Upper lobe of left lung (tissue), 6 donors: ENCODE measurements at places on chromosomes 6 and 20. TPM values are rescaled to one million over a fixed set of nuclear protein-coding genes. Genes with fewer than 3 reads are reported as not detected.

The RAET1E gene
- 0.30 TPM for total RNA-seq

DNA sequence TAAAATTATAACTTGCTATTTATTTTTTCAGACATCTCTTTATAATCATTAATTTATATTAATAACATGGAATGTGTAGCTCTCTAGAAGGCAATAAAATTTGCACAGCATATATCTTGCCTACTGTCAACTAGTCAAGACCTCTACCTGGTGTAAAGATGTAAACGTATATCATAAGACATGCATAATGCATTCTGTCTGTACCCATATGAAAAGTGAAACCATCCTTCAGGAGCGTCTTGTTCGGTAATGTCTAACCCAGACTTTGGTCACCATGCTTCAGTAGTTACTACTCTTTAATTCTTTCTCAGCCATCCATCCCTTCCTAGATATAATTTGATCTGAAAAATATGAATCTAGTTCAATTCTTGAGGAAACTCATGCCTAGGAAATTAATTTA lies 21.0 kb downstream of the CEP43 start:
- no peak for DNase-seq
- H3K4me3 ChIP-seq: no peak overlapping the region
- H3K4me1 ChIP-seq: no peaks in the 10 kb centered on the region
- H3K36me3 ChIP-seq: peaks cover 4% of the 10 kb centered on the region

The SIRPB2 gene
- total RNA-seq: 27.1 TPM

DNA sequence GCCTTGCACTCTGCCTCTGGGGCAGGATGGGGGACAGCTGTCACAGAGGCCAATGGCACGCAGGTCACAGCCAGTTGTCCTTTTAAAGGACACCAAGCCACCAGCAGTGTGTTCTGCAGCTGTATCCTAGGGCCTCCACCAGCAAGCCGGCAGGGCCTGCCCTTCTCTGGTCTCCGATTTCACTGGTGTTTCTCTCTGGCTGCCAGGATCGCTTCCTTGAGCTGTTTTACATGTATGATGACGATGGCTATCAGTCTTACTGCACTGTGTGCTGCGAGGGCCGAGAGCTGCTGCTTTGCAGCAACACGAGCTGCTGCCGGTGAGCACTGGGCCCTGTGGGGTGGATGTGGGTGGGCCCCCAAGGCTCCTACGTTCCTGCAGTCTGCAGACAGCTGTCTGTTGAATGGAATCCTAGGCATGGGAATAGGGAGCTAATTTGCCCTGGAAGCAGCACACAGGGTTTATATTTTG lies 22.7 kb upstream of the MAPRE1 start:
- DNase-seq: peak; percentile 49
- H3K36me3 ChIP-seq: peaks cover 19% of the 10 kb centered on the region
- H3K4me3 ChIP-seq: no peak overlapping the region
- H3K27me3 ChIP-seq: no peaks in the 10 kb centered on the region
- H3K27ac ChIP-seq: no peak overlapping the region
- no peaks in the 10 kb centered on the region for H3K4me1 ChIP-seq

The KCNS1 gene
- total RNA-seq: 3.1 TPM

The BCL2L1 gene
- 131 TPM for total RNA-seq

DNA sequence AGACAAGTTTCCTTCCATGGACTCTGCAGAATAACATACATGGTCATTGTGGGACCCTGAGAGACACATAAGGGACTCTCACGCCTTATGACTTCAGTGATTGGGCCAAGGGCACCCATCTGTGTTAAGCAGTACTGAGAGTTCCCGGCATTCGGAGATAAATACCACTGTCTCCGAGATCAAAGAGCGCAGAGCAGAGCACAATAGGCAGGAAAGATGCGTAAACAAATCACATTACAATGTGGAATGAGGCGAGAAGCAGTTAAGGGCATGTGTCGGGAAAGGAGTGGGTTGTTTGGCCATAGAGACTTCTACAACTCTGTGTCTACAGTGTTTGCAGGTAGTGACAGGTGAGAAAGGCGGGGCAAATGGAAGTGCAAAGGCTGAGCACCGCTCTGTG lies 57.6 kb downstream of the NRSN1 start:
- H3K27ac ChIP-seq: no peak overlapping the region
- no peaks in the 10 kb centered on the region for H3K27me3 ChIP-seq
- no peak for DNase-seq
- H3K4me3 ChIP-seq: no peak overlapping the region
- no peaks in the 10 kb centered on the region for H3K36me3 ChIP-seq

DNA sequence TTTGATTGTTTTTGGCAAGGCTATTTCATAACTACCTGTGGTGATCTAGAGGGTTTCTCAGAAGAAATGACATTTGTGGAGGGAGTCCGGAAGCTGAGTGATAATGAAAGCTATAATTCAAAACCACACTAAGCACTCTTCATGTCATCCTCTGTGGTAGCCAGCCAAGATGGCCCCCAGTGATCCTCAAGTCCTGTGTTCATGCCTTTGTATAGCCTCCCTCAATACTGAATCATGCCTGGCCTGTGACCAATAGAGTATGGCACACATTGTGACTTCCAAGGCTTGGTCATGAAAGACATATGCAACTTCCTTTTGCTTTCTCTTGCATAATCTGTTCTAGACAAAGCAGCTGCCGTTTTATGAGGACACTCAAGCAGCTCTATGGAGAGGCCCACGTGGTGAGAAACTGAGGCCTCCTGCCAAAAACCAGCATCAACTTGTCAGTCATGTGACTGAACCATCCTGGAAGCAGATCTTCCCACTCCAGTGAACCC lies 12.8 kb upstream of the DNAAF9 start:
- H3K36me3 ChIP-seq: no peaks in the 10 kb centered on the region
- no peak for DNase-seq
- H3K27me3 ChIP-seq: no peaks in the 10 kb centered on the region
- peak overlapping the region; percentile 17 for H3K27ac ChIP-seq

The TRAM2 gene
- total RNA-seq: 17.2 TPM

DNA sequence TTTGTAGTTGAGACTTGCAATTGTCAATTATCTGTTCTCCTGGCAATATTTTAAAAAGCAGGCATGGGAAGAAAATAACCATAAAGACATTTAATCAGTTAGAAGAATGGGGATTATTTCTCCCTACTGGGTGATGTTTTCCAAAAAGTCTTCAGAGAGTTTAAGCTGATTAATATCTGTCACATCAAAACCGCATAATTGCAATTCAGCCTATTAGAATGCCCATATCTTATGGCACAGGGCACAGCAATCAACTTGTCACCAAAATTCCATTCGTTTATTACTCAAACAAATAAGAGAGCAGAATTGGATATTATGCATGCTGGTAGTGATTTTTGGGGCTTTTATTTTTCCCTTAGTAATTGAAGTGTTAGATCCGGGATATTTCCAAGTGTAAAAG lies 218.7 kb downstream of the RNF144B start:
- H3K27ac ChIP-seq: no peak overlapping the region
- DNase-seq: no peak
- H3K4me1 ChIP-seq: no peaks in the 10 kb centered on the region
- H3K27me3 ChIP-seq: no peaks in the 10 kb centered on the region

DNA sequence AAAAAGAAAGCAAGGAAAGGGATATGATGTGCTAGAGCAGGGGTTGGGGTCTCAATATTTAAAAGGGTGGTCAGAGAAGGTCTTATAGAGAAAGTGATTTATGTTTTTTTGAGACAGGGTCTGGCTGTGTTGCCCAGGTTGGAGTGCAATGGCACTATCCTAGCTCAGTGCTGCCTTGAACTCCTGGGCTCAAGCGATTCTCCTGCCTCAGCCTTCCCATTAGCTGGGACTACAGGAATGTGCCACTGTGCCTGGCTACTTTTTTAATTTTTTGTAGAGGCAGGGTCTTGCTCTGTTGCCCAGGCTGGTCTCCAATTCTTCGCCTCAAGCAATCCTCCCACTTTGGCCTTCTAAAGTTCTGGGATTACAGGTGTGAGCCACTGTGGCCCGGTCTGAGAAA lies 433.3 kb downstream of the CDC5L start:
- no peaks in the 10 kb centered on the region for H3K4me1 ChIP-seq
- H3K27me3 ChIP-seq: no peaks in the 10 kb centered on the region
- no peak overlapping the region for H3K4me3 ChIP-seq
- H3K27ac ChIP-seq: no peak overlapping the region

The CLIC5 gene
- total RNA-seq: 162 TPM

DNA sequence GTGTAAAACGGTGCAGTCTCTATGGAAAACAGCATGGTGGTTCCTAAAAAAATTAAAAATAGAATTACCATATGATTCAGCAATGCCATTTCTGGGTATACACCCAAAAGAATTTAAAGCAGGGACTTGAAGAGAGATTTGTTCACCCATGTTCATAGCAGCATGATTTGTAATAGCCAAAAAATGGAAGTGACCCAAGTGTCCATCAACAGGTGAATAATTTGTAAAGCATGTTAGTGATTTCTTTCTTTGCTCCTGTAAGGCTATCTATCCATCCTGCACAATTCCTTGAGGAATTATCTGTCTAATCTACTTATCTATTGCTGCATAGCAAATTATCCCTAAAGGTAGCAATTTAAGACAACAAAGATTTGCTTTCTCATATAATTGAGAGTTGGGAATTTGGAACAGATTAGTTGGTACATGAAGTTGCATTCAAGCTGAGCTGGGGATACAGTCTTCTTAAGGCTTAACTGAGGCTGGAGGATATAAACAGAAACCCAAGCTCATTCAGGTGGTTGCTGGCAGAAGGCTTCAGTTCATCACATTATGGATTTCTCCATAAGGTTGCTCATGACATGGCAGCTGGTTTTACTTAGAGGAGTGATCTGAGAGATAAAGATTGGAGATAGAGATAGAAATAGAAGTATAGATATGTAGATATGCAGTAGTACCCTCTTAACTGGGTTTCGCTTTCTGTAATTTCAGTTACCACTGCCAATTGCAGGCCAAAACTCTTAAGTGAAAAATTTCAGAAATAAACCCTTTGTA lies 62.0 kb downstream of the IL22RA2 start:
- no peaks in the 10 kb centered on the region for H3K27me3 ChIP-seq
- DNase-seq: no peak
- H3K4me3 ChIP-seq: no peak overlapping the region
- H3K27ac ChIP-seq: no peak overlapping the region

GRCh38 chr6:12208190-12208589 lies 82.0 kb upstream of the EDN1 start:
- H3K4me3 ChIP-seq: no peak overlapping the region
- DNase-seq: peak; percentile 68
- H3K27ac ChIP-seq: peak overlapping the region; percentile 69

DNA sequence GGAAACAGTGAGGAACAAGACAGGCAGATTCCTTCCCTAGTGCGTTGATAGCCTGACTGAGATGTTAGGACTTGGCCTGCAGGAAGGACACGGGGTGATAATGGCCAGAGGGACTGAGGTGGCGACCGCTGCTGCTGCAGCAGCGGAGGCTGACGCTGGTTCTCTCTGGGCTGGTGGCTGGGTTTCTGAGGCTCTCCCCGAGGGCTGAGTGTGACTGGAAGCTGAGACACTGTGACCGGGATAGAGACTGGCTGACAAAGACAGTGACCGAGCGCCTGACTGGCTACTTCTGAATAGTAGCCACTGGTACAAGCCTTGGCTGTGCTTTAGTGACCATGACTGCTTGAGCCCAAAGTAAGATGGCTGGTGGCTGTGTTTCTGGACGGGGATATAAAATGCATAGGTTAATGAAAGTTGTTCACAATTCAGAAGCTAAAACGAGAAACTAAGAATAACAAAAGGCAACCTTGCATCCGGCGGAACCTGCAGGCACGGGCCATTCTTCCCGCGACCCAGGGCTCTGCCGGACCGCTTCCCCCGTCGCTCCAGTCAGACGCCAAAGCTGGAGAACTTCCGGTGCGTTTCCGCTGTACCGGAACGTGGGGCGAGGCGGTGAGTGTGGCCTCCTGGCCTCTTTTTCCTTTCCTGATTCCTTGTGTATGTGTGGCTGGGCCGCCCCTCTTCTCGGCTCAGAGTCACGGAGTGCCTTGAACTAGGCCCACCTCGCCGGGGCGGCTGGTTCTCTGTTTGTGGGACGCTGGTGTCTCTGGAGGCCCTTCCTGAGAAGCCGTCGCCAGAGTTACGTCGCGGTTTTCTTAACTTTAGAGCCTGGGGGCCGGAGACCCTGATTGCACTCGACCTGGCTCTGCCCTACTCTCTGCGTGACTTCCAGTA lies at the start of gene AAR2:
Gene AAR2 (plus strand): TSS at position 587 of the 894 bp plus-strand sequence. CDS start 3,391 bp downstream, outside the sequence.
- peaks cover 34% of the 10 kb centered on the region for H3K4me1 ChIP-seq
- H3K27ac ChIP-seq: peak within 1 kb of the TSS; percentile 82
- peaks cover 15% of the 10 kb centered on the region for H3K36me3 ChIP-seq
- peak; percentile 79 for DNase-seq
- H3K27me3 ChIP-seq: no peaks in the 10 kb centered on the region

DNA sequence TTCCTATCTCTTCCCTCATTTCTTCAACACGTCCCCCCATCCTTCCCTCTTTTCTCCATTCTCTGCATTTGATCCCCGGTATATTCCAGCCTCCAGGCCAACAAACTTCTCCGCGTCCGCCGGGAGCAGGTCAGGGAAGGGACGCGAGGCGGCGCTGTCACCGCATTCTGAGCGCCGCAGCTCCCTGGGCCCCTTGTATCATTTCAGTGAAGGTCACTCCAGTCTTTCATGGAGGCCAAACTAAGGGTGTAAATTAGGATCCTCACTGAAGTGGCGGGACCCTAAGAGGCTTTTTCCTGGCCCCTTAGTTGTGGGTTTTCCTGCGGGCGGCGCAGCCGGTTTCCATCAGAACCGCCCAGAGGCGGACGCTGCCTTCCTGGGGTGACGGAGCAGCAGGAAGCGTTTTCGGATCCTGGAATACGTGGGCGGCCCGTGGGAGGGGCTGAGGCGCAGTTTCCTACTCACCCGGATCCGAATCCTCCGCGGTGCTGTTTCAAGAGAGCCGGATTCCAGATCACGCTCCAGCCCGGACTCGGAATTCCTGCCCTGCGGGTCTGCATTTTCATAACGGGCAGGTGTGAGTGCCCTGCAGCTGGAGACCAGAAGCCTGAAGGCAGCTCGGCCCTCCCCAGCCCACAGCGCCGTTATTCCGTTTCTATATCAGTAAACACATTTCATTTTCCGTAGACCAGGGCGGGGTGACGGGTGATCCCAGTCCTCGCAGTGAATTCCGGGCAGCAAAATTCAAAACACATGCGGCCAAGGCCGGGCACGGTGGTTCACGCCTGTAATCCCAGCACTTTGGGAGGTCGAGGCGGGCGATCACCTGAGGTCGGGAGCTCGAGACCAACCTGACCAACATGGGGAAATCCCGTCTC lies 3.6 kb upstream of the MICA start:
- no peaks in the 10 kb centered on the region for H3K36me3 ChIP-seq
- peak overlapping the region; percentile 87 for H3K4me3 ChIP-seq
- peak; percentile 94 for DNase-seq
- H3K27ac ChIP-seq: peak overlapping the region; percentile 100
- H3K4me1 ChIP-seq: peaks cover 39% of the 10 kb centered on the region

DNA sequence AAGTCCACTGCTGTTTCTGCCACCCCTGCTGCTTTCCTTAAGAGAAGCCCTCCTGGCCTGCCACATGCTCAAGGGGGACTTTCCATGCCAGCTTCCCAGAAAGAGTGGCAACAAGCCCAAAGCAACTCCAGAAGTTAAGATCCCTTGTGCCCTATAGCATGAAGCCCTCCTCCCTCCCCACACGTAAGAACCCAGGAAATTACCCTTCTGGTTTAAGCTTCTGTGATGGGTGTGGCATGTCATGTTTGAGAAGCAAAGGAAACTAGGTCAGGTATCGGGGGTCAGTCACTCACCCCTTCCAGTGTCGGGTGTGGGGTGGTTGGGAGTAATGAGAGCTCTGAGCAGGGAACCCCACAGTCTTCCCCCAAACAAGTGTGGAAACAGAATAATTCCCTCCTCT lies 196.1 kb downstream of the LRFN2 start:
- no peak for DNase-seq
- no peaks in the 10 kb centered on the region for H3K36me3 ChIP-seq
- no peak overlapping the region for H3K4me3 ChIP-seq
- H3K27me3 ChIP-seq: no peaks in the 10 kb centered on the region
- H3K27ac ChIP-seq: no peak overlapping the region

The REM1 gene
- 1.9 TPM for total RNA-seq
